ENCODE measurements at places on chromosomes 11 and 22.
A peak's percentile ranks its signal among the peaks of the same experiment; 100 is the strongest.

GRCh38 chr11:65182258-65183170, 786 bp downstream of the CAPN1 start:
- no peak for DNase-seq

DNA sequence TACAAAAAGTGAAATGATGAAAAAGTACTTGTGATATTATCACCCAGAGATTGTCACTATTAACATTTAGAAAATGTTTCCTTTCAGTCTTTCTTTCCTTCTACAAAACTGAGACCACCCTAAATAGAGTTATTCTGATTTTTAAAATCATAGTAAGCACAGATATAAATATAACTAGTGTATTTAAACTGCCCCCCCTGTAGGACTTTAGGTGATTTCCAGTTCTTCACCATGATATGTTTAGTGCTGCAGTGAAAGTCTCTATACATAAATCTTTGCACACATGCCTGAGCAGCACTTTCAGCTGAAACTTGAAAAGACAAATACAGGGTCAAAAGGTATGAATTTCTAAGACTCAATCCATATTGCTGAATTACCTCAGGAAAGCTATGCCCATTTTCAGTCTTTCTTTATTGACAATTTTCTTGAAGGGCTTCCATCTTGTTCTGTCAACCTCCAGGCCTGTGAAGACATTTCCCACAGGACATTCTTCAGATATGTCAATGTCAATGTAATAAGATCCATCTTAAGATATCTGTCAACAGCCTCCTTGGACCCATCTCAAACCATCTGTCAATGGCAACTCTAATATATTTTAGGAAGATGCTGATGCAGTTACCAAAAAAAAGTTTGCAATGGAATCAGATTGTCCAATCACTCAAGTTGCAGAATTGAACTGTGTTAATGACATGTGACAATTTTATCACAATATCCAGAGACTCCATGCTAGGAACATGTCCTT, 30.8 kb upstream of the LDLRAD3 start:
- no peak for DNase-seq

DNA sequence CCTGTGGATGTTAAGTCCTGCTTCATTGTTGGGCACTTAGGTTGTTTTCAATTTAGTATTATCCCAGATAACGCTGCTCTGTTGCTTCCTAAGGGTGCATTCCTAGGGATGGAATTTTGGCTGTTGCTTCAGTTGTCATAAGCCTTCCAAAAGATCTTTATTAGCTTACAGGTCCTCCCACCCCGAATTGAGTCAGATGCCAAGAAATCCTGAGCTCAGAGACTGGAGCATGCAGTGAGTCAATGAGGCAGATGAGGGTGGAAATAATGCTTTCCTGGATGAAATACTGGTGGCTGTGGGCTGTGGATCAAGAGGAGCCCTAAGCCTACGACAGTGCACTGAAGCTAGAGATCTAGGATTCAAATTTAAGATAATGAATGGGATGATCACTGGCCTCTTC, 10.7 kb upstream of the IL18BP start:
- no peak for DNase-seq

DNA sequence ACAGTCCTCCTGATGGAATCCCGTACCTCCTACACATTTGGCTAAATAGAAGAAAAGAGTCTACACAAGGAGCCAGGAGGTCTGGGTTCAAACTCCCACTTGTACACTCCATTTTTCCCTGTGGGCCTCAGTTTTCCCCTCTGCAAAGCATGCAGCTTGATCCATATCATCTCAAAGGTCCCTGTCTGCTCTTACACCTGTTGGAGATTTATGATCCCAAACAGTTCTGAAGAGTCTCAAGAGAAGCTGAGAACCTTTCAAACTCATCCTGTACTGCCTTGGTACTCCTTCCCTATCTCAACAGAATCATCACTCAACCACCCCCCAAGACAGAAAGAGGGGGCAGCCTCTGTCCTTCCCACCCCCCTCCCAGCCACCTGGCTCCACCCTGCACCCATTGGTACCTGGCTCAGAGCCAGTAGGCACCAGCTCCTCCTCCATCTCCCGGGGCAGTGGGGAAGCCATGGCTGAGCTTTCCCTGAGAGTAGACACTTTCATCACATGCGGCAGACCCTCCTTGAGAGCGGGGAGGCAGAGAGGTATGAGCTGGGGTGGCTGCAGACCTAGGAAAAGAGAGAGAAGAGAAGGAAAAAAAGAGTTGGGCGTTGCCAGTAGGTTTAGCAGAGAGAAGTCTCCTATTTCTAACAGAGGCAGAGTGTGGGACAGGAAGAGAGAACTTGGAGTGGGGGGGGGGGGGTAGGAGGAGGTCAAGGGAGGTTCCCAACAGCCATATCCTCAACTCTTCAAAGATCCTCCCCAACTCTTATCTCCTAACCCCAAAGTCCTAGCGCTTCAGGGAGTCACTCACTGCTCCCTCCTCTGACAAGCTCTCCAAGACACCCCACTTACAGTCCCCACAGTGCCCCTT, 3.1 kb downstream of the TNKS1BP1 start:
- no peak for DNase-seq

DNA sequence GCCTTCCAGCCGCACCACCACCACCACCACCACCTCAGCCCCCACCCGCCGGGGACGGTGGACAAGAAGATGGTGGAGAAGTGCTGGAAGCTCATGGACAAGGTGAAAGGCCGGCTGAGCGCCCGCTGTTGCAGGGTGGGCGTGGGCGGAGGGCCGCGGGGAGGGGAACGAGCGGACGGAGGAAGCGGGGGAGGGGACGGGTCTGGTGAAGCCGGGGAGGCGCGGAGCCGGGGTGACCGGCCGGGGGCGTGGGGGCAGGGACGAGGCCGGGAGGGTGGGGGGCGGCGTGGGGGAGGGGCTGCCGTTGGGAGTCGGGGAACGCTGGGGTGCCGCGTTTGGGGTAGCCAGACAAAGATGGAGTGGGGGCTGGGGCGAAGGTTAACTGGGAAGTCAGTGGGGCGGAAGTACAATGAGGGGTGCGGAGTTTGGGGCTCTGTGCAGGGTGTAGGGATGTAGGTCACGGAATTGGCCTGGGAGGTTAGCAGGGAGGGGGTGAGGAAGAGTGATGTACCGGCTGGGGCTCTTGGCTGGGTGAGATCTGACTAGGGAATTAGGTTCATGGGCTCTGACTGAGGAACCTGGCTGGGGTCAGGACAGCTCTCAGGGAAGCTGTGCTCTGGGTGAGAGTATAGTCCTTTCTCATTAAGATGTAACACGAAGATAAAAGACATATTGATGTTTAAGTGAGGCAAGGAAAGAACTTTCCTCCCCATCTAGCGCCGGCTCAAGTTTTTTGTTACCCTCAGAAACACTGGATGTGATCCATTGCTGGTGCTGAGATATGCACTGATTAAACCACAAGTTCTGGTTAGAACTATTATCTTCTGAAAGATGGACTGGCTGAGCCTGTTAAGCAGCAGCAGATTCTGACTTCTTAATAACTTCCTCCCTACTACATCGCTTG, 624 bp downstream of the CBL start:
- no peak for DNase-seq

- no peak for DNase-seq
Measured at GRCh38 chr22:31378123-31378522, 21.3 kb upstream of the DRG1 start.

- peak; percentile 56 for DNase-seq
Measured at GRCh38 chr11:46392421-46393230, 1.1 kb upstream of the CHRM4 start.

DNA sequence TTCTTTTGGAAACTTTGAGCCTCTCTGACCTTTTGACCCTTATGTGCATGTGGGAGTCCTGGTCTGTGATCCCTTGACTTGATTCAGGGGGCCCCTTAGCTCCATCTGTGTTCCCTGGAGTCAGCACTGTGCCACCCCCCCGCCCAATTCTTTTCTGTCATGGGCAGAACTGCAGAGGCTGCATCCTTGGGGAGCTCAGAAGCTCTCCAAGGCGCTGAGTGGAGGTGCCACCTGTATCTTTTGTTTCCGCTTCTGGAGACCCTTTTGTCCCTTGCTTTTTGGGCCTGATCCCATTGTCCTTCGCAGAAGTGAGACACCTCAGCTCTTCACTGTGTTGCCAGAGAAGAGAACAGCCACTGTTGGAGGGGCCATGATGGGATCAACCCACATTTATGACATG, 2.4 kb upstream of the PACS1 start:
- DNase-seq = no peak
